AG09319 (cell line): ENCODE measurements at places on chromosomes 7 and 10.

DNA sequence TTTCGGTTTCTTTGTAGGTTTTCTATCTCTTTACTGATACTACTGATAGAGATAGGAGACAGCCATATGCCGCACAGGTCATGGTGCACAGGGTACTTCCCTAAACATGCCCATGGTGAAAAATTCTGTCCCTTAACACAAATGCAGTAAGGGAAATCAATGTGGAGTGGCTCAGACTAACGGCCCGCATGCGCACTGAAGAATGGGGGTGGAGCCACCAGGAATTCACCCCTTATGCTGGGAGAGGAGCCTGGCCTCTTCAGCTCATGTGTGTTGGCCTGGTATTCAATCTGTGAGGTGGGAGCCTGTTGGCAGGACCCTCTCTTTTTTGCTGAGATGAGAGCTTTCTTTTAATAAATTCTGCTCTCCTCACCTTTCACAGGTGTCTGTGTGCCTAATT, 8.4 kb upstream of the URGCP start:
- no peak for DNase-seq

GRCh38 chr10:60654813-60655464, 123.3 kb upstream of the CDK1 start:
- no peak for DNase-seq

GRCh38 chr10:132790934-132791829, 5.2 kb upstream of the NKX6-2 start:
- DNase-seq = no peak

DNA sequence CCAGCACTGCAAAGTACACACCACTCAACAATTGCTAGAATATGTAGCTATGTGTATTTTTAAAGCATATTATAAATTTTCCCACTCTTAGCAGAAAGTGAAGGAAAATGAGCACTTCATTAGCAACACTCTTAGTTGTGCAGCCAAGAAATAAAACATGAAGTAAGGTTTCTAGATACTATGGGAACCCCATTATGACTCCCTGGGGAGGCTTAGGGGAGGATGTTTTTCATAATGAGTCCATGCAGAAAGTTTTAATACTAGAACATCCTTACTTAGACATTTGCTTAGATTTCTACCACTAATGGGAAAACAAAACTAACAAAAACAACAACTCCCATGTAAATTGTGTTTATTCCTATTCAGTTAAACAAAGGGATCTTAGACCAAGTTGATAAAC, 148.4 kb upstream of the HDAC9 start:
- DNase-seq = no peak

GRCh38 chr10:70355051-70356021, 27.1 kb downstream of the LRRC20 start:
- no peak for DNase-seq

DNA sequence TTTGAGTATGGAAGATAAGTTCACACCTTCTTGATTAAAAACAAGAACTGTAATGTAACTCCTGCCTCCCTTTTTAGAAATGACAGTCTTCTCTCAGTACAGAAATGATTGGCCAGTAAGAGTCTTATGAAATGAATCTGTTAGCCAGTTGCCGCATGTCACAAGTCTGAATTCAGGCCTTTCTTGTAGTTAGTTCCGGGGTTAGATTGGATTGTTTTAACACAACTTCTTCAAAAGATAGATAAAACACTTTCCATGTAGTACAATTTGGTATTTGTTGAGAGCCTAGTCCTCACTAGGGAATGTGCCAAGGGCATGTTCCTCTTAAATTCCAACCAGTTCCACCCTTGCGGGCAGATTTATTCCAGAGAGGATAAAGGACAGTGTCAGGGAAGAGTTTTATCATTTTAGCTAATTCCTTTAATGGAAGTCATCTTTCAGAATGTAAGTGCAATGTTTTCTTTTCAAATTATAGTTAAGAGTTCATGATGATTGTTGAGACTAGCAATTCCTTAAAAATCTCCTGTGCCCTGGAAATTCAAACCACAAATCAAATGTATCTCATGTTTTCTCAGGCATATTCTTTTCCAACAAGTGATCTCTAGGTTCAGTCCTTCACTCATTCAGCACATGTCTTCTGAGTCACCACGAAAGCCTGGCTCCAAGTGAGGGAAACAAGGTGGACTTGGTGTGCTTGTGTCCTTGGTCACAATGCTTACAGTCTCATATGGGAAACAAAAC, 4.1 kb downstream of the FHIP2A start:
- DNase-seq = peak; percentile 67

DNA sequence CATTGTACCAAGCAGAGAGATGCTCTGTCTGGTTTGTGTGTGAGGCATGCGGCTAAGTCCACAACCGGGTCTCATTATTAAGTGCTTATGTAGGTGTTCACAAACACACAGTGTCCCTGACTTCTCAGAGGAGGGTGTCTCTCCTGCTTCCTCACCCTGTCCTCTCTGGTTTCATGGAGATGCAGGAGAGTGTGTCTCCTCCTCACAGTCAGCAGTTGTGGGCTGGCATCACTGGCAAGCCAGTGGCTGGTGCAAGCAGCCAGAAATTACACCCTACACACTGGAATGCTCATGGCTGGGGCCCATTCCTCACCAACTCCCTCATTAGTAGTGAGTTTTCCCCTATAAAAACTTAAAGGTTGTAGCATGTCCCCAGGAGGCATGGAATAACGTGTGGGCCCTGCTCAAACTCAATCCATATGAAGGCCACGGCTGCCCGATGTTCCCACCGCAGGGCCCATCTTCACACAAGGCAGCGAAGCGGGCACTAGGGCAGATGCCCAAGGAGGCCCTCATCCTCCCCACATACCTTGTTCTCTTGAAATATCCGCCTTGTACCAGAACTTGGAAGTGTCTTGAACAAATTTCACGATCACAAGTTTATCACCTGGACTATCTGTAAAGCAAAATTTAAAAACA, 280.1 kb downstream of the TNS3 start:
- no peak for DNase-seq

DNA sequence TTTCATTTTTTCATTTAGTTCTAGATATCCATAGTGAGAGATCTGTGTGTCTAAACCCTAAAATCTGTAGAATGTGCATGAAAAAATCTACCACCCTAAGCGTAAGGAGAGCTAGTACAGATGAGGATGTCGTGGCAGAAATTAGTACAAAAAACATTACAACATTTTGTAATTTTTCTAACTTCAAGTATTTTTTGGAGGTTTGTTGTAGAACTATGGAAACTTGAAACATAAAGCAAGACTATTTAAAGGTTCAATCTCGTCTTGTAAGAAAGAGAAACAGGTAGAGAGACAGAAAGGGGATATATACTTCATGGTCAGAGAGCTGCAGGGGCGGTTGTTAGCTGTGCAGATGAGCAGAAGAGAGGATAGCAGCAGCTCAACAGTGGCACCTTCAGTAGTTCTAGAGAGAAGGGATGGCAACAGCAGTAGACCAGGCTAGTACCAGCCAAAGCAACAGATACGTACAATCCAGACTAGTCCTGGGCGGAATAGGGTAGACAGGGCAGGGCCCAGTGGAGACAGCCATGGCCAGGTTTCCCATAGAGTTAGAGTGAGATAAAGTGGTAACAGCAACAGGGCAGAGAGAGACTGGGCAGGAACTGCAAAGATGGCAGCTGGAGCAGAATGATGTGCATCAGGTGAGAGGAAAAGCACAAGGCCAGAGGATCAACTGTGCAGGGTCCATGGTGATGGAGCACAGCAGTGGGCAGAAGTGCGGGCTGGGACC, 145.2 kb downstream of the FRMD4A start:
- no peak for DNase-seq

- DNase-seq = no peak
Measured at GRCh38 chr10:11204351-11204942, 186.8 kb downstream of the CELF2 start.

DNA sequence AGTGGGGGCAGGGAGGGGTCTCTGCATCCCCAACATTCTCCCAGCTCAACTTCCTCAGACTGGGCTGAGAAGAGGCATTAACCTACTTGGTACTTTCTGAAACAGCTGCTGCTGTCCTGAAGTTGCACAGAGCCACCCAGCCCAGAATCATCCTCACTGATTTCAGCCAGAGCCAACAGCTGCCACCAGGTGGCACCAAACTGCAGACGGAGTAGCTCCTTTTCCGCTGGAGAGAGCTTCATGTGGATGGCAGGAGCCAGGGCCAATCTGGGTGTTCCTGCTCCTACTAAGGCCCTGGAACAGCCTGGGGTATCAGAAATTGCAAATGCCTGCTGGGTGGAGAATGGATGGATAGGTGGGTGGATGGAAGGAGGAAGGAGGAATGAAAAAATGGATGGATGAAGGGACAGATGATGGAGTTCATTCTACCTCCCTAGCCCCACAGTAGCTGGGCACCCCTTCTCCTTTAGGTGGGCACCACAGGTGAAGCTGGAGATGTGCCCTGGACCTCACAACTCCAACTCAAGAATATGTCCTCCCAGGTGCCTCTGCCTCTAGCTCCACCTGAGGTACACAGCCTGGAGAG, 11.8 kb upstream of the DRGX start:
- DNase-seq = peak; percentile 45

- no peak for DNase-seq
Measured at GRCh38 chr10:71279590-71280170, 39.4 kb upstream of the SLC29A3 start.

DNA sequence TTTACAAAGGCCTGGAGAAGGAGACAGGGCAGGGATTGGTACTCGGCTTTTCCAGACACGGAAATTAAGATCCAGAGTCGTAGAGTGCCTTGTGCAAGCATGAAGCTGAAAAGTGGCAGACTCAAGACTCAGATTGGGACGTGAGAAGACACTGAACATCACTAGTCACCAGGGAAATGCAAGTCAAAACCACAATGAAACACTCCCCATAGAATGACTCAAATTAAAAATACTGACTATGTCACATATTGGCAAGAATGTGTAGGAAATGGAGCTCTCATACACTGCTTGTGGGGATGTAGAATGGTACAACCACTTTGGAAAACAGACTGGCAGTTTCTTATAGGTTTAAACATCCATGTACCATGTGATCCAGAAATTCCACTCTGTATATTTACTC, 472.0 kb downstream of the RPS24 start:
- no peak for DNase-seq

DNA sequence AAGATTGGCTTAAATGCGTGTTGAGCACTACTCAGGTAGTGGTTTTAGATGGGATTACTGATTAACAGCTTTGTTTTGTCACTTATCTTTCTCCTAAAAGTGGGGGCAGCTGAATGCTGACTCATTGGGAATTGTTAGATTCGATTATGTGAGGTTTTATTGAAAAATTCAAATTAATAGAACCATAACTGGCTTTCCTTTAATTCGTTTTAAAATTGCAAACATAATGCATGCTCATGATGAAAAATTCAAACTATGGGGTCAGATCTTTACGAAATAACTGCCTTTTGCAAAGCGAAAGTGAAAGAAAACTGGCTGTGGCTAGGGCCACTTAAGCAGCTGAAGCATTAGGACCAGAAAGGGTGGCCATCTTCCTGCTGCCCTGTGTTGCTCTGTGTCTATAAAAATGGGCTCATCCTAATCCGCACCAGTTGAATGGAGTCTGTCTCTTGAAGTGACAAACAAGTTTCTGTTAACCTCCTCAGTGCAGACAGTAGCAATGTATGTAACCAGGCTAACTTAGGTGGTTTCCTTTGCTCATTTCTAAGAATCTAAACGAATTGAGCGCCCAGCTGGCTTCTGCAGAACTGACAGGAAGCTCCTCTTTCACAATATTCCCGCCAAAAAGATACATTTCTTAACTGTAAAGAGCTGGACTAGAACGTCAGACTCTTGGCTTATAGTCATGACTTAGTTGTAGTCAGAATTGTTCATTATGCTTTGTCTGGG, 27.8 kb downstream of the DENND10 start:
- DNase-seq = no peak

- DNase-seq = no peak
Measured at GRCh38 chr7:85587785-85588184, 400.9 kb upstream of the SEMA3D start.

- no peak for DNase-seq
Measured at GRCh38 chr10:133049639-133050038, 38.1 kb upstream of the ADGRA1 start.

- no peak for DNase-seq
Measured at GRCh38 chr10:13636776-13637175, 50.0 kb downstream of the PRPF18 start.

DNA sequence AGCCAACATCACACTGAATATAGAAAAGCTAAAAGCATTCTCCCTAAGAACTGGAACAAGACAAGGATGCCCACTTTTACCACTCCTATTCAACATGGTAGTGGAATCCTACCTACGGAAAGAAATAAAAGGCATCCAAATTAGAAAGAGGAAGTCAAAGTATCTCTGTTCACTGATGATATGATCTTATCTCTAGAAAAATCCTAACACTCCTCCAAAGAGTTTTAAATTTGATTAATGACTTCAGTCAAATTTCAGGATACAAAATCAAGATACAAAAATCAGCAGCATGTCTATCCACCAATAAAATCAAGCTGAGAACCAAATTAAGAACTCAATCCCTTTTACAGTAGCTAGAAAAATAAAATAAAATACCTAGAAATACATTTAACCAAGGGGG, 35.3 kb upstream of the TNKS2 start:
- no peak for DNase-seq

- DNase-seq = no peak
Measured at GRCh38 chr10:126701526-126701925, 31.0 kb upstream of the C10orf90 start.

DNA sequence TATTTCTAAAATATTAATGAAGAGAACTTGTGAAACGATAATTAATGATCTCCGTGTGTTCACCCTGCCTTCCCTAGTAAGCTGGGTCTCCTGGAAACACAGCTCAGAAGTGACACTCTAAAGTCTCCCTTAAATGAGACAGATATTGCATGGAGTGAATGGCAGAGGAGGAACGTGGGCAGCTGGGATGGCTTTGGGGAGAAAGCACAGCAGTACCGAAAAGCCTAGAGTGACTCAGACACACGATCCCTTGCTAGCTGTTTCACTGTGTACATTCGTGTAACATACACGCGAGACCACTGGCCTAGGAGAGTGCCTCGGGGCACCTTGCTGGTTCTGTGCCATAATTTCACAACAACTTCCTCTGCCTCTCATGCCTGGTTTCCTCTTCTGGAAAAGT, 199.9 kb upstream of the TCERG1L start:
- no peak for DNase-seq

GRCh38 chr10:72567421-72567820, 58.5 kb downstream of the MICU1 start:
- DNase-seq = no peak

GRCh38 chr10:99421233-99421739, 9.1 kb downstream of the GOT1 start:
- DNase-seq = no peak

DNA sequence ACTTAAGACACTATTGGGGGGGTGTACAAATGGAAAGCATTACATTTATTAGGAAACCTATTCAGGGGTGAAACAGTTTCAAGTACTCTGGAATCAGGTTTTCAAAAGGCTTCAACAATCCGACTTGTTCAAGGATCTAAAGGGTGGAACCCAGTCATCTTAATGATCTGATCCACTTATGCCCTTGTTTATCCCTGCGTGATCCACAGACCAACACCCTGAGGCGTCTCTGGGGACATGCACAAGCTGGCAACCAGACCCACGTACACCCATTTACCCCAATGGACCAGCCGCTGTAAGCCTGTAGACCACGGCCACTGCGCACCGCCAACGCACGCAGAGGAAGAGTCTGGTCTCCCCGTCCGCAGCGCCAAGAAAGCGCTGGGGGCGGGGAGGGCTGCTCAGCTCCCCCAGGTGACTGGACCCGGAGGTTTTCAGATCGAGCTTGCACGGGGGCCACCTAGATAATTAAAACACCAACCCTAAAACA, 13.4 kb downstream of the HNRNPF start:
- no peak for DNase-seq
